Neural crest cell (in vitro differentiated cells): ENCODE measurements at places on chromosomes 2 and 18. TPM values are rescaled to one million over a fixed set of nuclear protein-coding genes. Genes with fewer than 3 reads are reported as not detected.
A peak's percentile ranks its signal among the peaks of the same experiment; 100 is the strongest.

DNA sequence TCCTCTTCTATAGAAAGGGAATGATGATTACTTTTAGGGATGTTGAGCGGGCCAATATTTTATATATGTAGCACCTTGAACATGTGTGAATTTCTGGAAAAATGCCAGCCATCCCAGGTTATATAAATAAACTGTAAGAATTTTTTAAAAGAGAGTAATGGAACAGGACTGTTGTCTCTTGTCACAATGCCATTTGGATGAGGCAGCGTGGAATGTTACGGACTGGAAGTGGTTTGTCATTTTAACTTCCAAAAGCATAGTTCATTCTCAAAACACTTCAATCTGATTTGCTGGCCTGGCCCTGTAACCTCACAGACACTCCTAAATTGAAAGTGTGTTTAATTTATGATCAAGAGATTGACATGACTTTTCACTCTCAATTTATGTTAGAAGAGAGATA lies 70.8 kb downstream of the TPGS2 start:
- no peaks in the 10 kb centered on the region for H3K4me1 ChIP-seq
- peaks cover 17% of the 10 kb centered on the region for H3K36me3 ChIP-seq
- H3K27me3 ChIP-seq: no peaks in the 10 kb centered on the region
- DNase-seq: no peak
- no peak overlapping the region for H3K27ac ChIP-seq

GRCh38 chr2:54572636-54573536 lies 116.8 kb downstream of the SPTBN1 start:
- no peaks in the 10 kb centered on the region for H3K27me3 ChIP-seq
- H3K36me3 ChIP-seq: no peaks in the 10 kb centered on the region
- peak overlapping the region; percentile 26 for H3K4me3 ChIP-seq
- H3K27ac ChIP-seq: peak overlapping the region; percentile 92

- H3K27ac ChIP-seq: no peak overlapping the region
- H3K27me3 ChIP-seq: no peaks in the 10 kb centered on the region
- no peaks in the 10 kb centered on the region for H3K4me1 ChIP-seq
Measured at GRCh38 chr2:149536649-149537048, 50.9 kb downstream of the MMADHC start.

The RFTN2 gene
- 16.0 and 20.6 TPM in 2 replicates for total RNA-seq
